Activated CD4-positive, alpha-beta T cell treated with anti-CD3 and anti-CD28 coated beads for 24 hours (primary cell): ENCODE measurements at places on chromosomes 6 and 20.

- no peak for DNase-seq
Measured at GRCh38 chr6:37007340-37008043, 2.0 kb downstream of the FGD2 start.

DNA sequence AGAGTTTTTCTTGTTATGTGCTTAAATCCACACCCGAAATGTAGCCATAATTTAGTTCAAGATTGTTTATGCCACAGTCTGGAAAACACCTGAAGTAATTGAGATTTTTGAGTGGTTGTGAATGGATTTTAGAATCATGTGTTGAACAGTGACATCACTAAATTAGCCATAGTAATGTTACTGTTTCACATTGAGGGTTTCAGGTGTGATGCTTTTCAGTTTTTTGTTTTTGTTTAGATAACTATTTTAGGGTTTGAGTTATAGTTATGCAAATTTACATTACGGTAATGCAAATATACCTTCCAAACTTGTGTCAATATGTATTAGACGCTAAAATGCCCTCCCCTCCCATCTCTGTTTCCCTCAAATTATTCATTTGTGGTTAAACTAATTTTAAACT is 22.9 kb downstream of the QKI start:
- DNase-seq, result no peak

- DNase-seq, result no peak
Measured at GRCh38 chr20:62658593-62659178, 16.4 kb downstream of the SLCO4A1 start.

- DNase-seq, result no peak
Measured at GRCh38 chr6:144055121-144055931, 40.0 kb downstream of the SF3B5 start.

DNA sequence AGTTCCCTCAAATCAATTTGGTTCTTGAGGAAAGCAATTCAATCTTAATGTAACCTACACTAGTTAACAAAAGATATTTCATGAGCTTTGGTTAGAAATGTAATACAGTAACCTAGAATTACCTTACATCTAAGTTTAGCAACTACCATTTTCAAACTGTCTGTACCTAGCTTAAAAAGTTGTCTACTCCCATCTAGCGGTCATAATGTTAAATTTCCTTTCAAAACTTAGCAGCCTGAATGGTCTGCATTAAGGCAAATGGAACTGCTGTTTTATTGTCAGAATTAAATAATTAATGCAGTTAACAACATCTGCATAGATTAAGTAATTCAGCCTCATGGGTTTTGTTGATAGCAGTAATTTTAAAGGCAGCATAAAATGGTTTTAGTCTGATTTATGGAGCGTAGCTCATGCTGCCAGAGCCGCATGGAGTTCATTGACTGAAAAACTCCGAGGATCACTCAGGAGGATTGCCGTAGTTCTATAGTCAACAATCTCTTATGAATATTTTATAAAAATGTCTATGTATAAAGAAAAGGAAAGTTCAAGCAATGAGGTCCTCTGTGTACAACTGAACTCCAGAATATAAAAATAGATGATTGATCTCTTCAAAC is 485.4 kb upstream of the MANEA start:
- DNase-seq, result no peak

DNA sequence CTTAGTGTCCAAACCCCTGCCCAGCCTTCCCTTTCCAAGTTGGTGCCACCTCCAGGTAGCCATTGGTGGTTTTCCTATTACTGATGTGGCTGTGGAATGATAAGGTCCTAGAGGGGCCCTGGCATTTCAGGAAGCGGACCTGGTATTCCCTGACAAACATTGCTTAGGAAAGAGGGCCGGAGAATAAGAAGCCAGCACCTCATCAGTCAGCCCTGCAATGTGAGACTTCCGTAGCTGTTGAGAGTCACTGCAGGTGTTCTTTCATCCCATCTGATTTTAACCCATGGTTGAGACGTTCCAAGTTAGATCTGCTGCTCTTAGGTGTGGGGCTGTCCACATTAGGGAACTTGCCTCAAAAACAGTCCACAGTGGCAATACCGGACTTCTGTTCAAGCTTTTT is 14.8 kb upstream of the NPEPL1 start:
- no peak for DNase-seq

DNA sequence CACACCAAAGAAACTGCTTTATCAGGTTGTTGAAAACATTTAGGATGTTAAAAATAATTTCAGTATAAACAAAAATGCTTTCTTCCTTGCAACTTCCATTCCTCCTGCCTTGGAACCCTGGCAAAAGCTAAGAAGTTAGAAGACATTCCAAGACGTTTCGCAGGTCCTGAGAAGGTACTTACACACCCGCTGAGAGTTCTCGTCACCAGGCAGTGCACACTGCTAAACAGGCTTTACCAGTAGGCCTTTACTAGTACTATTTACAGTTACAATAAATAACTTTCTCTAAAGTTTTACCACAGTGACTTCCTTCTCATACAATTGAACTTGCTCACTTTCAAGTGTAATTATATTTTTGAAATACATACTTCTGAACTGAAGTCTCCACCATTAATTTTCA is 81.4 kb upstream of the RPS6KA2 start:
- no peak for DNase-seq

DNA sequence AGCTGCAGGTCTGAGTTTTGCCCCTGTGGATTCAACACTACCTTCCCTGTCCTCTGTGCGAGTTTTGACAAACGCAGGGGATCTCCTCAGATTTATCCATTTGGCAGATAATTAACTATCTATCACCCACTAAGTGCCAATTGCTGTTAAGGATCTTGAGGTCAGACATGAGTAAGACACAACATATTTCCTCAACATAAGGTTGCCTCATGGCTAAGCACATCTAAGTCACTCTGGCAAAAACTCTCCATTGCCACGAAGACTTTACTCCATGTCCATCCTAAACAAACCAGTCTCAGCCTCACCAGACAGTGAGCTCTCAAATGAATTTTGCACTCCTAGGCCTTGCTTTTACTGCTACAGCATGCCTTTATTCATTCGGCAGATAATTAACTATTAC is 408.4 kb downstream of the MAFB start:
- no peak for DNase-seq

DNA sequence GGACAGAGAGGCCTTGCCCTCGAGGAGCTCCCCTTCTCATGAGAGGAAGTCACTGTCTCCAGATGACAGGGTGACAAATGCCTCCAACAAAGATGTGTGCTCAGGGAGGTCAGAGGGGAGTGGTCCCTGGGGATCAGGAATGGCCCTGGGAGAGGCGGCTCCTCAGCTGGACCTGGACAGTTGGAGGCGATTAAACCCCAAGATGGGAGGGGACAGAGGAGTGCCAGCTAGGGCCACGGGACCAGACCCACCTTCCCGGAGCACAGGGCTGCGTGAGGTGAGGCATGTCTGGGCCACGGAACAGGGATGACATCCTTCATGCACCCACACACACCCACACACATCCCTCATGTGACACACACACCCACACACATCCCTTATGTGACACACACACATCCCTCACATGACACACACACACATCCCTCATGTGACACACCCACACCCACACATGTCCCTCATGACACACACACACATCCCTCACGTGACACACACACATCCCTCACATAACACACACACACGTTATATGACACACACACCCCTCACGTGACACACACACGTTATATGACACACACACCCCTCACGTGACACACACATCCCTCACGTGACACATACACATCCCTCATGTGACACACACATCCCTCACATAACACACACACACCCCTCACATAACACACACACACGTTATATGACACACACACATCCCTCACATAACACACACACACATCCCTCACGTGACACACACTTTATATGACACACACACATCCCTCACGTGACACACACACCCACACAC is 57.4 kb upstream of the SLCO4A1 start:
- DNase-seq, result no peak

GRCh38 chr6:91043751-91044150 is 456.9 kb upstream of the MAP3K7 start:
- DNase-seq, result no peak

- no peak for DNase-seq
Measured at GRCh38 chr6:127893541-127893940, 7.3 kb downstream of the THEMIS start.

DNA sequence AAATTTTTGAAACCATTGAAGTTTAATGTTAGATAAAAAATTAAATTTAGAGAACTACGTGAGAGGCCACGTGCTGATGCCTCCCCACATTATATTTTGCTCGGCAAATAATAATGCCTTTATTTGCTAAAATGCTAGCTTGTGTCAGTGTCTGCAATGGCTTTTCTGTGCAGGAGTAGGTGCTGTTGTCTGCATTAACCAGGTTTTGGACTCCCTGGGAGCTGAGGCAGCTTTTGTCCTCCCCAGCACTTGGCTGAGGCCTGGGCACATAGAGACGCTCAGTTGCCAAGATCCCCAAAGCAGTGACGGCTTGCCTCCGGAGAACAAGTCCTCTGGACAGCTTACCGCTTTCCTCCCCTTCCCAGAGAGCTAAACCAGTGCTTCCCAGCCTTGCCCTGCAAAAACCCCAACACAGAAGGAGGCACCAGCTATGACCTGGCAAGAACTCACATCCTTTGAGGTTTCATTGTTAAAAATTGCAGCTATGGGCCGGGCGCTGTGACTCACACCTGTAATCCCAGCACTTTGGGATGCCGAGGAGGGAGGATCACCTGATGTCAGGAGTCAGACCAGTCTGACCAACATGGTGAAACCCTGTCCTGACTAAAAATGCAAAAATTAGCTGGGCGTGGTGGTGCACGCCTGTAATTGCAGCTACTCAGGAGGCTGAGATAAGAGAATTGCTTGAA is 59.9 kb downstream of the KAT14 start:
- no peak for DNase-seq

- DNase-seq, result no peak
Measured at GRCh38 chr6:108896111-108896661, 48.0 kb downstream of the ARMC2 start.

GRCh38 chr20:15937179-15937578 is 636.1 kb downstream of the KIF16B start:
- no peak for DNase-seq

DNA sequence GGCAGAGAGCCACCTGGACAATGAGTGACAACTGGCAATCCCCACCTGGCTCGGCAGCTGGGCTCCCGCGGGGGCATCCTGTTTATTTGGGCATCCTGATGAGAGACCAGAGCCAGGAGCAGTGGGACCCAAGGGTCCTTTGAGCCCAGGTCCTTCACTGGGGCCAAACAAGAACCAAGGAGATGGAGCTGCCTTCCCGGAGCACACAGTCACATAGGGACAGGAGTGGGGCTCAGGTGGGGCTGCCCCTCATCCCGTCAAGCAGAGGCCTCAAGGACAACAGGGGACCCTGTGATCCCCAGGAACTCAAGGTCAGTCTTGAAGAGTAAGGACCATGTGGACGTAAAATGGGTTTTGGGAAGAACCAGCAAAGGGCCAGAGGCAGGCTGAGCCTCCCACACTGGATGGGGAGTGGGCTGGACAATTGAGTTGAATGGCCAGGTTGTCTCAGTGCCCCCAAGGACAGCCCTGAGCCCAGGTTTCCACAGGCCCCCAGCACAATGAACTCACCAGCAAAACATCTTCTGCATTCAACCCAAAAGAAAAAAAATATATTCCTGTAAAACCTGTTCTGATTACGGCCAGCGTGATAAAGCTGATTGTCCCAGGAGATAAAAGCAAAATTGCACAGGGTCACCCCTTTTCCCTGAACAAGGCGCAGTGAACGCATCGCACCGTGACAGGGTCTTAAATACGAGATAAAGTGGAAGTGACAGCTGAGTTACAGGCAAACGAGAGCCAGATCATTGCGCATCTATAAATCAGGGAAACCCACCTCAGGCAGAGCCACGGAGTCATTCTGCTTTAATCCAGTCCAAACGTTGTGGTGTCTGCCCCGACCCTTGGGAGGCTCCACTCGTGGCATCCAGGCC is 86.2 kb downstream of the ANKRD60 start:
- DNase-seq, result no peak

DNA sequence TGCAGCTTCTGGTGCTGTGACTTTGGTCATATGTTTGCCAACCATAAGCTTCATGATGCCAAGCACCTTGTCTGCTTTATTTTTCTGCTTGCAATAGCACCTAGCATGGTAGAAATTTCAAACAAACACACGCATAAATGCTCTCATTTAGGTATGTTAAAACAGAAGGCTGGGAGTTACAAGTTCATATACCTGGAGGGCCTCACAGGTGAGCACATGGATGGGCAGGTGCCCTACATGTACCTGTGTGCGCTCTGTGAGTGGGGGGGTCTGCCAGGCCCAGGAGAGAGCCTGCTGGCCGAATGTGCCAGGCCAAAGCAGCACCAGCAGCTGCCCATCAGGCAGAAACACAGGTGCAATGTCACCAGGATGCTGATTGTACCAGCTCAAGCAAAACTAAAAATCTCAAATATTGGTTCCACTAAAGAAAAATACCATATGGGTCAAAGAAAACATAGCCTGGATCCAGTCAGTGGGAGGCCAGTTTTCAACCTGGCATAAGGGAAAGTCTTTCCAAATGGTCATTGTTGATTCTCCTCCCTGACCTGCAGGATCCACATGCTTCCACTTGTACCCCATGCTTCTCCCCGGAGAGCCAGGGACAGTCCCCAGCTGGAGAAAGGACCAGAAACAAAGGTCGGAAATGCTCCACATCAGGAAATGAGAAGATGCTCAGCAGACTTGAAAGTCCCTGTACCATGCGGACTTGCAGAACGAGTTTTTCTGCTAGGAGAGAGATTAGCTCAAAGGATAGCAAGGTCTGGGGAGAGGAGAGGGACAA is 7.2 kb upstream of the PFDN4 start:
- DNase-seq, result no peak

- no peak for DNase-seq
Measured at GRCh38 chr6:87574237-87574804, 15.5 kb downstream of the RARS2 start.

- DNase-seq, result no peak
Measured at GRCh38 chr6:31585491-31585890, 586 bp upstream of the LST1 start.

DNA sequence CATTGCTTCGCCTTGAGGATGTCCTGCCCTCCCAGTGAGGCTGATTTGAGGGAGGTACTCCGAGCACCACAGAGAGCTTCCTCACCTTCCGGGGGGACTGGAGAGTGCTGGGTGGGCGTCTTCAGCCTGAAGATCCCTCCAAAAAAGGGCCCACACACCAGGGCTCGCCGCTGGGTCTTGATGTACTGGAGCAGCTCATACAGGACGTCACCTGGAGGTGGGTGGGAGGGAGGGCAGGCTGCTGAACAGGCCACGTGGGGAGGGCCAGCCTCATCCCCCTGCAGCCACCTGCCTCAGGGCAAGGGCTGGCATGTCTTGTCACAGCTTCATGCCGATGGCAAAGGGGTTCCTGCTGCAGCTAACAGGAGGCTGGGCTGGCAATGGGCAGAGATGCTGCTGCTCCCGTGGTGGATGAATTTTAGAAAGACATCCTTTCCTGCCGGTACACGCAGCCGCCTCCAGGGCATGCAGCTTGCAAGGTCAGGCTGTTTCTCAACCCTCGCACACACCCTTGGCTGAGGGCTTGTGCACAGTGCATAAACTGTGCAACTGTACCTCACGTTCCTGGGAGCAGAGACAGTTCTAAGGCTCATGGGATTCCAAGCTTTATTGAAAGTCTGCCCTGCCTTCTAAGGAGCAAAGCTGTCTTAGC is 14.0 kb downstream of the ETV7 start:
- no peak for DNase-seq

GRCh38 chr6:89237158-89237557 is 20.0 kb upstream of the GABRR1 start:
- DNase-seq, result no peak
